ENCODE measurements at places on chromosomes 2 and 18.

DNA sequence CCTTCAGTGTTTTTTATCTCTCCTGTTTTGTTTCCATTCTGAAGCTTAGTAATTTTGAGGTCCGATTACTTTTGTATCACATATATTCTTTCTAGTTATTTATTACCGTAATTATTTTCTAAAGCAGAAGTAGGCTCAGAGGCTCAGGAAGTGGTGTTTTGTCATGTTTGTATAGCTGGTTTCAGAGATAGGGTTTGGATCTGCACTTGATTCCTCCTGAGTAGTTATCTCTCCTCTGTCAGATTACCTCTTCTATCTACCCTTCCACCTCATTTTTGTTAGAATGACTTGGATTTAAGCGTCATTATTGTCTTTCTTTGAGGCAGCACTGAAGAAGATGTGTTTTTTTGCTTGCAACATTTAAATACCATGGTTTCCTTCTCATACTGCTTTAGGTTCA, 95.4 kb downstream of the MTA3 start:
- no peak for DNase-seq

- DNase-seq = no peak
Measured at GRCh38 chr18:44654573-44654972, 26.1 kb upstream of the SETBP1 start.

- DNase-seq = no peak
Measured at GRCh38 chr2:31813016-31813415, 197.8 kb downstream of the MEMO1 start.

DNA sequence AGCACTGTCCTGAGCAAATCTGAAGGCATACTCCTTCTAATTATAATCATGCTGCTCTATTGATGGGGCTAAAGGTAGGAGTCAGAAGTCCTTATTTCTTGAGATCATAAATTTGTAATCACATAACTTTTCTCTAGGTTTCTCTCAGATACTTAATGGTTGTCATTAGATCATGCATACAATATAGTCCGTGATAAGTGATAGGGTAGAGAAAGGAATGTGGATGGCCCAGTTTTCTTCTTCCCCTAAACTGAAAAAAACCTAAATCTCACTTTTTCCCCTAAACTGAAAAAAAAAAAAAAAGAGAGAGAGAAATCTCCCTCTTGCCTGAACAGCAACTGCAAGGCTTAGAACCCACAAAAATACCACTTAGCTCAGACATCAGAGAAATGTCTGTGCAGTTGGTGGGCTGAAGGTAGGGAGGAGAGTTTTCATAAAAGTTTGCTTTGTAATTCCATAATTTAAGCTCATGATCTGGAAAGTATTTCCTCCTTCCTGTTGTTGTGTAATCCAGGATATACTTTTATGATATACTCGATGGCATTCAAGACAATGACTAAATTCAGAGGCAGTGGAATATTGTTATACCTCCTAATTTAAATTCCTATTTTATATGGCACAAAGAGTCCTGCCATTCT, 79.3 kb upstream of the ITPRID2 start:
- DNase-seq = no peak

DNA sequence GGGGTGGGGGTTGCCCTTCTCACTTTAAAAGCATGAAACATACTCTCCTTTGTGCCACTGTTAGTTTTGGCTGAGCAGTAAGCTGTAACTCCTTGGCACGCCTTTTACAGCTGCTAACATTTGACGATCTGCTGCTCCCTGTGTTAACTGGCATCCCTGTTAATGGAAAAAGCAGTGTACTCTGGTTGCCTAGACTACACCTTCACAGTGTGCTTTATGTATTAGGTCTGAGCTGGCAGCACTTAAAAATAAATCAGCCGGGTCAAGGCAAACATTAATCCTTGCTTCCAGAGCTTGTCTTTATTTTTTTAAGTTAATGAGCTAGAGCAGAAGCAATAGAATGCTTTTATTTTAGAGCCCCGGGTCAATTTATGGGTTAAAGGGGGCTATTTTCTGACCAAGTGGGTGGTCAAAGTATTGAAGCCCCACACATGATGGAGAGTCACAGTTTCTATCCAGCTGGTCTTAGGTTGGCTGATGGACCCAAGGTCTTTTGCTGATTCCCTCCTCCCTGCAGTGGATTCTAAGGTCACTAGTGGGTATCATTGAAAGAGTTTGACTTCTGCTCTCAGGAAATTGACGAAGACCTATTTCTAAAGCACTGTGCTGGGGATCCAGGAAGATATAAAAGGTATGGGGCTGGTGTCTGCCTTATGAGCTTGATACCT, 54.5 kb downstream of the CFAP221 start:
- DNase-seq = no peak

DNA sequence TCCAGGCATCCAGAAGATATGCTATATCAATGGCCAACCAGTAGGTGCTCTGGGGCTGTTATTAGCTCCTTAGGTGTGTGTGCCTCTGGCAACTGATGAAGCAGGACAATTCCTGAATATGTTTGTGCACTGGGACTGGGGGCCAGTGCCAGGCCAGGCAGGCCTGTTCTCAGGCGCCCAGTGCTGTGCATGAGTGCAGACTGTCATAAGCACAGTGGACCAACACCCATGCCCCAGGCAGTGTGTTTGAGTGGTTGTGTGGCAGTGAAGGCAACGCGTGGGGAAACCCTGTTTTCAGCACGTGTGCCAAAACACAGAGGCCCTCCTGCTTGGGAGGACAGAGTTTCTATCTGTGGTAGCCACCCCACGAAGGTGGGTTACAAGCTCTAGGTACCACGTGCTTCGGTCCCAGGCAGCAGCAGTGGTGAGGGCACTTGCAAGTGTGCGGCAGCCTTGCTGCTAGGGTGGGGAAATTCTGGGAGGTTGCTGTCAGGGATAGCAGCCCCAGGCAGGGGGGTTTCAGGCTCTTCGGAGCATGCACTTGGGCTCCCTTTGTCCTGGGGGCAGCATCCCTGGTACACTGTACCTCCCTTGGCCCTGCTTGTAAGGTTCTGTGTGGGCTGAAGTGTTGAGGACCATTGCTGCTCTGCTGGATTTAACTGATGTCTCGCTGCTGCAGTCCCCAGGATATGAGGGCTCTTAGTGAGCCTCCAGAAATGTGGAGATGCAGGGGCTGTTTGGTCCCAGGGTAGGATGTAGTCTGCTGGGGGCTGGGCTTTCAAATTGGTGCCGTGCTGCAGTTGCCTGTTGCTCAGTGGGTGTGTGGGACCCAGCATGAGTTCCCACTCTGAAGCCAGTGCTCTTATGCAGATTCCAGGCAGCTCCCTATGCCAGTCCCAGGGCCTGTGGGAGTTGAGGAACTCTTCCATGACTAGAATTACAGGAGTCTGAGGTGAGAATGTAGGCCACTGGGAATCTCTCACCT, 280.9 kb downstream of the RPRM start:
- no peak for DNase-seq

DNA sequence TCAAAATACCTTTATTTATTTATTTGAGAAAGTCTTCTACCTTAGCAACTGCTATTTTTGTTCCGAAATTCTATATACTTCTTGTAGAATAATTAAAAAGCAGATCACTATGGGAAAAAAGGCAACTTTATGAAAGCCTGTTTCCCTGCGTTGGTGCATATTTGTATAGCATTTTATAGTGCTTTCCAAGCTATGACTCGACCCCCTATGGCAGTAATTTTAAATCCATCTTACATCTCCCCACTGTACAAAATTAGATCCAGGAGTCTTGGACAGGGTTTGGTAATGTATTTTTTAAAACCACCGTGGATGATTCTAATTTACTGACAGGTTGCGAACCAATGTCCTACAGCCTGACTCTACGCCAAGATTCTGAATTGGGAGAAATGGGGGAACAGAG, 10.1 kb downstream of the TANK start:
- no peak for DNase-seq

DNA sequence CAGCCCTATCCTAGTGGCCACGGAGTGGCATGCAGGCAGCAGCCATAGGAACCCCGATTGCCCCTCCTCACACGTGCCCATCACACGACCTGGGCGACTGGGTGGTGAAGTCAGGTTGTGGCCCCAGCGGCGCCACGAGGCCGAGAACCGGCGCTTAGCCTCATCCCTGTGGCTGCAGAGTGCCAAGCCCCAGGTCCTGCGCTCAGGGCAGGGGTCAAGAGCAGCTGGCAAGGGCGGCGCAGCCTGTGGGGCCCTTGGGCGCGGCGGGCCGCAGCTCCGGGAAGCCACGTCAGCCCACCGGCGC, 73.3 kb downstream of the RPIA start:
- no peak for DNase-seq

DNA sequence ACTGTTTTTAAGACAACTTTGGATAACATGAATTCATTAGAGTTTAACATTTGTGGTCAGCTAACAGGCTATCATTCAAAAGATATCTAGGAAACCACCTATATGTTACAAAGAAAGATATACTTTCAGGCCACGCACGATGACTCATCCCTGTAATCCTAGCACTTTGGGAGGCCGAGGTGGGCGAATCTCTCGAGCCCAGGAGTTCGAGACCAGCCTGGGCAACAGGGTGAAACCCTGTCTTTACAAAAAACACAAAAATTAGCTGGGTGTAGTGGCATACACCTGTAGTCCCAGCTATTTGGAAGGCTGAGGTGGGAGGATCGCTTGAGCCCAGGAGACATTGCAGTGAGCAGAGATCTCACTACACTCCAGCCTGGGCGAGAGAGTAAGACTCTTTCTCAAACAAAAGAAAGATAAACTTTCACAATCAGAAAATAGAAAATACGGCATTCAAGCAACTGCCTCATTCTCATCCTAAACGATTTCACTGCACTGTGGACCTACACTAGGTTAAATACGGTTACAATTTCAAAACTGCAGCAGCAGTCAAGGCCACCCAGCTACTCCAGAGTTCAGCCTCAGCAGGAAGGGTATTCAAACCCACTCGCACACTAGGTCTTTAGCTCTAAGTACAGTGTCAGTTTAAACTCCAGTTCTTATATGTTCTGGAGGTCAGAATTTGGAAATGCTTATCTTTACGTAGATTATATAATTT, 250.0 kb upstream of the SLC39A10 start:
- DNase-seq = no peak

DNA sequence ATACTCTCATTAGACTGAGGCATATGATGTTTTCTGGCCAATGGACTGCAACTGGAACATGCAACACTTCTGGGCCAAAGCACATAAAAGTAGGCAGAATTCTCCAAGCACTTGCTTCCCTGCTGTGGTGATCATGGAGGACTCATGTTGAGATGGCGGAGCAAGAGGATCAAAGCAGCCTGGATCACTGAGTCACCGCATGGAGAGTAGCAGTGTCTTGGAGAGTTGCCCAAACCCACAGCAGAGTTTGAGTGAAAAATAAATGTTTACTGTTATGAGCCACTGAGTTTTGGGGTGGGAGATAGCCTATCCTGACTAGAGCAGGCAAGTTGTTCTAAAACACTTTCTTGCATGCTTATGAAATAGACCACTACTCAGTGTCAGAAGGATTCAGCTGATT, 359.5 kb downstream of the ZNF521 start:
- DNase-seq = no peak

DNA sequence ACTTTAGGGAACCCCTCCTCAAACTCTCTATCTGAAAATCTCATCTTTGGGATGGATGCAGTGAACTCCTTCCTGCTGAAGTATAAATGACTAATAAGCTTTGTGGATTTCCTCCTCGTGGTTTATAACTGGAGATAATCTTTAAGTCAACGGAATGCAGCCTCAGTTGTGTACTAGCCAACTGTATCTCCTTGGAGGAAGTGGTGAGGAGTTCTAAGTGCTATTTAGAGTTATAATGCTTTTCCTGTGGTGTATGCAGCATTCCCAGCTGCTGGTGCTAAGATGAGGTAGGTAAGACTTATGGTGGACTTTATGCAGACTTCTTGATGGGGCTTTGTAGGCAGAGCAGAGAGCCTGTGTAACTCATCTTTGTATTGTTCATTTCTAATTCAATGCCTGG, 90.9 kb downstream of the LYPD6B start:
- no peak for DNase-seq

GRCh38 chr2:22554453-22554852, 830.5 kb upstream of the KLHL29 start:
- DNase-seq = no peak

DNA sequence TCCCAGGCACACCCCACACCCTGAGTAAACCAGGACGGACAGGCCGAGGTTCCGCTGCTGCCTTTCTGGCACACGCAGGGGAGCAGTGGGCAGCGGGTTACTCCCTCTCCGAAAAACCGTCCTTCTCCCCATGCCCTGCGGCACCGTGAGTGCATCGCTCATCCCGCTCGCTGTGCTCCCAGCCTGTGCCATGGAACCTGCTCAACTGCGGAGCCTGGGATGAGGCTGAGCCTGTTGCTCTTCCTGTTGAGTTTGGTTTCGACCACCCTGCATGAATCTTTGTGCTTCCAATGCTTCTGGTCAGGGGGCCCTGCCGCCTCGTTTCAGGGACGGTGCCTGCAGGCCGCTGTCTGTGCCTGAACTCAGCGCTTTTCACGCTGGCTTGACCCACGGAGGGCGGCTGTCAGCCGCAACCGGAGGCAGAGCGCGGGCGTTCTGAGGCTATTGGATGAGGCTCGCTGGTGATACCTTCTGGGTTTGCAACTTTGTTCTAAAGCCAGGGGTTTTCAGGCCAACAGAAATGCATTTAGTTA, 106.7 kb downstream of the MBP start:
- DNase-seq = no peak

DNA sequence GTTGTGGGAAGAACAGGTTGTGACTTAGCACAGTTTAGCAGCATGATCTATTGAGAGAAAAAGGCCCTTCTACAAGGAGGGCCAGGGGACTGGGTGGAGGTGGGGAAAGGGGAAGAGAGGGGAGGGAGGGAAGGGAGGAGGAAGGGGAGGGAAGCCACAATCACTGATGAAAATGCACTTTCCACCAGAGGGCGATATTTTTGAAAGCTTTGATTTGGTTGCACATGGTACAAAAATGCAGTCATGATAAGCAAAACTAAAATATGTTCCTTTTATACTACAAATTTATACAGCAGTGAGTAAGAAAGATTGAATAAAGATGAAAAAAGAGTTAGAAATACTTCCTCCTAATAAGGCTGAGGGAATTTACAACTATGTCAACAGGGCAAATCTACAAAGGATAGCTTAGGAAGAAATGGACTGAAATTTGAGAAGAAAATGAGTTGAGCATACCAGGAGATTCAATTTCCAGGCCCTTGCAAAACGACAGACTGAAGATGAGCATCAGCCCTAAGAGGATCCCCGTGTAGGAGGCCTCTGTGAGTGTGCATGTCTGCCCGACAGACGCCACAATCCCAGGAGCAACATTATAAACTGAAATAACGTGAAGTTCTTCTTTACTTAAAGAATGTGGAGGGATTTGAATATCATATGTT, 17.2 kb downstream of the SH3YL1 start:
- DNase-seq = no peak

DNA sequence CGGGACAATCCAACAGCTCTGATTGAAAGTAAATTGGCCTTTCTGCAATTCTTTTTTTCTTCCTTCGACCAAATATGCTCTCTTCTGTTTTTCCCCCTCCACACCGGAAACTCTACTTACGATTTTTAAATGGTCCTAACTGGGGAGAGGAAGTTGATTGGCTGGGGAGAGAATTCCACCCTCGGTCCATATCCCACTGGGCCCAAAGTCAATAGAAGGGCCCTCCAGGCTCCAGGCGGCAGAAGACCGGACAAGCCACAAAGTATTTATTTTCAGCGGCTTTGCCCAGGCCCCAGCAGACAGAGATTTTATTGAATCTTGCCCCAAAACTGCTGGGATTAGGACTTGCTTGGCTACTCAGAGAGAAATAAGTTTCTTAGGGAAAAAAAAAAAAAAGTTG, 37.1 kb upstream of the SMAD7 start:
- DNase-seq = no peak

GRCh38 chr18:33580546-33580945, 2.5 kb downstream of the ASXL3 start:
- DNase-seq = no peak

GRCh38 chr2:209321076-209321475, 102.8 kb upstream of the MAP2 start:
- DNase-seq = no peak

- DNase-seq = no peak
Measured at GRCh38 chr2:146874260-146874658, 970.6 kb upstream of the ACVR2A start.
